ENCODE measurements at places on chromosomes 12 and 14.

GRCh38 chr12:99476956-99477355 is 170.6 kb upstream of the GARIN6 start:
- no peak for DNase-seq

GRCh38 chr12:8904665-8905064 is 9.6 kb upstream of the PHC1 start:
- no peak for DNase-seq

DNA sequence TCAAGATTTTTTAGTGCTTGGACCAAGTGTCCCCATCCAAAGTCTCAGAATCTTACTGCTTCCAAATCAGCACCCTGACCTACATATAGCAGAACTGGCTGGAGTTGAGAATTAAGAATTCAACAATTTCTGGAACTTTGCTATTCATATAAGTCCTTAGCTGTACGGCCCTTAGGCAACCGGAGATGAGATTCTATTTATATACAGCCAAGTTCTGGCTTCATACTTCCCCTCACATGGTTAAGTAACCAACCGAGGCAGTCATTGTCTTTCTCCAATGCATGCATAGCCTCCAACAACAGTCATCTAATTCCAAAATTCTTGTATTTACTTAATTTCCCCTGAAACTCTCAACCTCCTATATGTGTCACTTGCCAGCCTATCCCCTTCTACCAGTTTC is 76.6 kb downstream of the SINHCAF start:
- DNase-seq: no peak

DNA sequence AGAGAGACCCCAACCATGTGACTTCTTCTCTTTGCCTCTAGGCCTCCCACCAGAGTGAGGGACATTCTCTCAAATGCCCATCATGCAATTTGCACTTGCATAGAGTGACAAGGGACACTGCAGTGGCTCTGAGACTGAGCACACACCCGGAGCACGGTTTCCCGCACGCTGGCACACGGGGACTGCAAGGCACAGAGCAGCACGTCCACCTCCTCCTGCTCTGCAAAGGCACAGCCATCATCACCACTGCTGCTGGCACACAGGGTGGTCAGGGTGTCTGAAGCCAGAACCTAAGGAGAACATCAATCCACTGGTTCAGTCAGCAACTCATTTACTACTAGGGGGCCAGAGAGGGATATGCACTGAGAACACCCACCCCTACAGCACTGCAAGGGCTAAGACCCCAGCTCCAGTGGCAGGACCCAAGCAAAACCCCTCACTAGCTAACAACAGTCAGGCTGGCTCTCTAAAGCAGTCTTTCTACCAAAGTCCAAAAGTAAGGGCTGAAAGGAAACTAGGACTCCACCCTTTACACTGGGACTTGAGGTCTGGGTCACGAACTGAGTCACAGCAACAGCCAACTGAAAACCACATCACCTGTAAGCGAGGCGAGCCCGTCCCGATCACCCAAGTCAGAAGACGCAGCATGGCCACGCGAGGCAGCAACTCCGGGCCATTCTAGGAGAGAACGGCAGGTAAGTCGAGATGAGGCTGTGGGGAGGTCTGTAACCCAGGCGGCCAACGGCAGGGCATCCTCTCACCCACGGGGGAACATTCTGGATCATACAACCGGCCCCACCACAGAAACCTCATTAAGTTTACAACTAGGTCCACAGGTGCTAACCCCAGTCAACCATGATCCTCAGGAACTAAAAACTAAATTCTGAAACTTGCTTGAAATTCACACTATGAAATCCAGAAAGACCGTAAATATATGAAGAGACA is 37.9 kb downstream of the GCN1 start:
- no peak for DNase-seq

GRCh38 chr12:122887819-122888212 is 8.1 kb downstream of the VPS37B start:
- peak; percentile 56 for DNase-seq

DNA sequence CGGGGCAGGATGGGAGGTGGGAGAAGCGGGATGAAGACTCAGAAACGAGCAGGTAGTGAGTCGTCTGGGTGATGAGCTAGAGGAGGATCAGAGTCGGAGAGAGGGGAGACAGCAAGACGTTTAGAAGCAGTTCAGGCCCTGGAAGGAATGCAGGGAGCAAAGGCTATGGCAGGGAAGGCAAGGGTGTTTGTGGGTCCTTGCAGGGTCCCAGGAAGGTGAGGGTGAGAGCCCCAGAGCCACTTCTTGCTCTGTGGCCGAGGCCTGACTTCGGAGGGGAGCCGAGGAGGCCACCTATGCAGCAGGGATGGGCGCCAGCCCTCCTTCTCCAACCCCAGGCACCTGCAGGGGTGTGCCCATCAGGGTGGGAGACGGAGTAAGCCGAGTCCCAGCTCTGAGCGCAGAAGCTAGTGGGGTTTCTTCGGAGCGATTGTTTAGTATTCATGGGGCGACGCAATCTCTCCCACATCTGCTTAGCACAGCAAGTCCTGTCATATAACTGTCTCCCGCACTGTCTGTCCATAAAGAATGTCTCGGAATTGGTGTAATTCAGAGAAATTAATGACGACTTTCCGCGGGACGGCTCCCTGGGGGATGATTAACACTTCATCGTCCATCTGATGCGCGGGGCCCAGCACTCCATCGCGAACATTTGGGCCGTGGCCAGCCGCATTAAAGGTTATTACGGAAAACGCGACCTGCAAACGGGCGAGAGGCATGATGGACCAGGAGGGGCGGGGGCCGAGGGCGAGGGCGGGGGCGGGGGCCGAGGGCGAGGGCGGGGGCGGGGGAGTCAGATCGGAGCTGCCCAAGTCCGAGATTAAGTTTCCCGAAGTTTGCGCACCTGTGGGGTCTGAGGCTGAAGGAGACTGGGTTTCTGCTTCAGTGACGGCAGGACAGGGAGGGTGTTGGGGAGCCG is 12.2 kb upstream of the CALCOCO1 start:
- no peak for DNase-seq

GRCh38 chr12:130166306-130166705 is 4.0 kb downstream of the FZD10 start:
- no peak for DNase-seq

GRCh38 chr12:93319523-93320050 is 58.1 kb upstream of the NUDT4 start:
- DNase-seq: no peak

- DNase-seq: peak; percentile 61
Observed at GRCh38 chr14:65042731-65043372, 56.2 kb downstream of the FNTB start.

DNA sequence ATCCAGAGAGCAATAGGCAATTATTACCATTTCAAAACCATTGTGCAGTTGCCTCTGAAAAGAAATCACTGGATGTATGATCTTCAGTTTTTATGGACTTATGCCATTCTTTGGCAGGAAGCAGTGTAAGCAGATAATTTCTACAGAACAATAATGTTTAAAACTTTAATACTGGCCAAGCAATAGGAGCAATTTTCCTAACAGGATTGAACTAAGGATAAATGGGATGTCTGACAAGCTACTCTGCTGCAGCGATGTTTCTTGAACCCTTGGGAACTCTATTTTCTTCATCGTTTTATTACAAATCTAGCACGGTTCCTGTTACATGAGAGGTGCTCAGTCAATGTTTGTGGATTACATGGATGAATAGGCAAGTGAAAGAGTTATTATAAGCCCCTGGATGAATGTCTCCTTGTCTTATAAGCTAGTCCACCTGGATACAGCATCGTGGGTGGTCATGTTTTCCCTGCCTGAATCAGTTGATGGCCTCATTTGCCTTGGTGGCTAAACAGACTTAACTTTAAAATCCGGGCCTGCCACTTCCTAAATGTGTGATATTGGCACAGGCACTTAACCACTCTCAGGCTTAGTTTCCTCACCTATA is 68.2 kb upstream of the MDM1 start:
- no peak for DNase-seq

DNA sequence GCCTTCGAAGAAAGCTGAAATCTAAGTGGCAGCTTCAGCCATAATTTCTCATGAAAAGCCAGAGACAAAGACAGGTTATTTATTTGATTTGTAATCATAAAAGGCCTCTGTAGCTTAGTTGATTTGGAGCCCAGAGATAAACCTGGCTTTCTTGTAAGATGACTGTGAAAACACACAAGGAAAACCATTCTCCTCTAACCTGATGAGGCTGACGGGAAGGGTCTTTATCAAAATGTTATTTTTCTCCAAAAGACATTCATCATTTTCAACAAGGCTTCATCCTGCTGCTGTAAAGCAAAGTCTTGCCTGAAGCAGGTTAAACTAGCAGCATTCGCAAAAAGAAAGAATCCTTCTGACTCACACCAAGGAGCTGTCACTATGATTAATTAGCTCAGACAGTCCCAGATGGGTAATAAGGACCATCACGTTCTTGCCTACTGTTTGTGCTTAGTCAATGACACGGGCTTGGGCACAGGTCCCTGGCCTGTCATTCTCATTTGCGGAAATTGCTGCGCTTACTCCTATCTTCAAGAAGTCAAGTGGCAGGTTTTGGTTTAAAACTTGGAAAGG is 286.6 kb downstream of the C12orf75 start:
- no peak for DNase-seq

DNA sequence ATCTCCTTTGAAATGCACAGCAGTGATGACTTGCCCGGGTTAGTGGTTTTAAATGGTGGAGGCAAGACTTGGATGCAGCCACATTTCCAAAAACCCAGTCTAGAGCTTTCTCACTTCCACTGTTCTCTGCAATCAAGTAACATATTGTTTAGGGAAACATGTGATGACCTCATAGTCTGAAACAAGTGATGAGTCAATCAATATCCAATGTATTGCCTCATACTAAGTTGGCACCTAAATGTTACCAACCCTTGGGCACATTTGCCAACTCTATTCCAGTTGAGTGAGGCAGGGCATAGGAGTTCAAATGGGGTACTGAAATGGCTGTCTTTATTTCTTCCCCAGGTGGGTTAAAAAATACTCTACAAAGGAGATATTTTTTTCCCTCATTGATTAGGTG is 1105.4 kb downstream of the VRK1 start:
- DNase-seq: no peak

- no peak for DNase-seq
Observed at GRCh38 chr12:49345825-49346658, 646 bp upstream of the DNAJC22 start.

DNA sequence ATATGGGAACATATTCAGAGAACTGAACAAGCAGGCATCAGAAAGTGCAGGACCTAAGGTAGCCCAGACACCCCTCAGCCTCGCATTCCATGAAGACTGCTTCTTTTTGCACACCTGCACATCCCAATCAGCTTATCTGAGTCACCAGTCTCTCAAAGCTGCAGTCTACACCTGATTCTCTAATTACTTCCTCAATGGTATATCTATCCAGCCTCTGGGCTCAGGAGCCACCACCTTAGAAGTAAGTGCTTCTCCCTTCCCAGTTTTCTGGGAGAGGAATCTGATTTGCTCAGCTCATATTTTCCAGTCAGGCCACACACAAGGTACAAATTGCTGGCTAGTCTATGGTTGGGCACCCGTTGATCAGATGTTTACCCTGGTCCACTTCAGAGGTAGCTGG is 21.7 kb downstream of the TC2N start:
- DNase-seq: no peak

DNA sequence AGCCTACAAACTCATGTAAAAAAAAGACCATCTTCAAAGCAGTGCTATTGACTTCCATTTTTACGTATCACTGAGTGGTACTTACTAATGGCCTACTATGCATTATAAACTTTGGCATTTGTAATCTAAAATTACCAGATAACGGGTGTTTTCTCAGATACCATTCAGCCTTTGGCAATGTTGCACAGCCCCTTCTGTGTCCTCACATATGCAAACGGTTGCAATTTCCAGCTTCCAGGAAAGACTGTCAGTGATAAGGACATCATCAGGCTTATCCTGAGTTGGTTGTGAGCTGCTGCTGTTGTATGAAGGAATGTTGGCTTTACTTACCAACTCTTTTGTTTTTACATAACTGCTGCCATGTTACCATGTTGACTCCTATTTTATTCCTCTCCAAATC is 1.6 kb upstream of the SLC6A13 start:
- DNase-seq: no peak

DNA sequence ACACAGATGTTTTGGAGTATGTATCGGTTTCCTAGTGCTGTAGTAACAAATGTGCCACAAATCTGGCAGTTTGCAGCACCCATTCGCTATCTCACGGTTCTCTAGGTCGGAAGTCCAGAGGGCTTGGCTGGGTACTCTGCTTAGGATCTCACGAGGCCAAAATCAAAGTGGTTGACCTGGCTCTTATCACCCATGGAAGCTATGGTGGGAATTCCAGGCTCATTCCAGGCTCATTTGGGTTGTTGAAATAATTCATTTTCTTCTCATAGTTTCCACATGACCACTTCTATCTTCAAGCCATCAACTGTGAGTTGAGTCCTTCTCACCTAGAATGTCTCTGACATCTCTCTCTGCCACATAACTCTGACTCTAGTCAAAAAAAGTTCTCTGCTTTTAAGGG is 431.0 kb upstream of the TMPO start:
- no peak for DNase-seq

DNA sequence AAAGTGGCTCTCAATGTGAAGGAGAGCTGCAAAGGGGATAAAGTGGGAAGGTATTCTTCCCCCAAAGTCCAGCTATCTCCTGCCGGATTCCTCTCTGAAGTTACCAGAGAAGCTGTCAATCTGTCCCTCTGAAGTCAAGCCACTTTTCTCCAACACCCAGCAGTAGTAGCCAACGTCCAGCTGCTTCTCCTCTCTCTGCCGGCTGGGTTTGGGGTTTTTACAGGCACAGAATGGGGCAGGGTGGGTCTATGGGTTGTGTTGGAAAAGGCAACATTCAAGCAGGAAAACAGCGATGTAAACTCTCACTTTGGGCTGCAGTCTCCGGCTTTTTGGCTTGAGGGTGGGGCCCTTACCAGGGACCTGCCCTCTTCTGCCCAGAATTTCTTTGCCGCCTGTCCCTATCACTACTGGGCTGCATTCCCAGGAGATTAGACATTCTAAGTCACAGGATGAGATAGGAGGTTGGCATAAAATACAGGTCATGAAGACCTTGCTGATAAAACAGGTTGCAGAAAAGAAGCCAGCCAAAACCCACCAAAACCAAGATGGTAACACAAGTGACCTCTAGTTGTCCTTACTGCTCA is 16.3 kb downstream of the CAPZA3 start:
- no peak for DNase-seq

GRCh38 chr12:112169161-112169872 is 44.0 kb downstream of the TRAFD1 start:
- no peak for DNase-seq

DNA sequence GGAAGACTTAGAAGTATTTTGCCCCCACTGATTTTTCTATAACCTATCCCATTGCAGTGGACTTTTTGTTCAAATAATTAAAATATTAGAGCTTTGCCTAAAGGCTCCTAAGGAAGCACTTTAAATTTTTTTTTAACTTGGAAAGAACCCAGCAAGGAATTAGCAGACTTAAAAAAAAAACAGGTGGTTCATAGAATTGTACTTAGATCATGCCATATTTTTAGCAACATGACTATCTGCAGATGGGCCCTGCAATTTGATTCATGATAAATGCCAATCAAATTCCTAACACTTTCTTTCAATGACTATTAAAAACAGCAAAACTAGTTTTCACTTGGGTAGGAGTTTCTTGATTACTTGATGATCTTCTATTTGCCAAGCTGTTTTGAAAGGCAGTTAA is 11.5 kb downstream of the ADAMTS20 start:
- no peak for DNase-seq

Data from Jurkat, Clone E6-1 (cell line).